ENCODE measurements at places on chromosomes 5 and 9. TPM values are rescaled to one million over a fixed set of nuclear protein-coding genes. Genes with fewer than 3 reads are reported as not detected.

Gene SPINK13
- not detected for total RNA-seq

GRCh38 chr5:37772255-37772654 is 67.6 kb downstream of the GDNF start:
- no peaks in the 10 kb centered on the region for H3K27me3 ChIP-seq
- no peaks in the 10 kb centered on the region for H3K4me1 ChIP-seq
- no peak overlapping the region for H3K4me3 ChIP-seq
- DNase-seq, result no peak

DNA sequence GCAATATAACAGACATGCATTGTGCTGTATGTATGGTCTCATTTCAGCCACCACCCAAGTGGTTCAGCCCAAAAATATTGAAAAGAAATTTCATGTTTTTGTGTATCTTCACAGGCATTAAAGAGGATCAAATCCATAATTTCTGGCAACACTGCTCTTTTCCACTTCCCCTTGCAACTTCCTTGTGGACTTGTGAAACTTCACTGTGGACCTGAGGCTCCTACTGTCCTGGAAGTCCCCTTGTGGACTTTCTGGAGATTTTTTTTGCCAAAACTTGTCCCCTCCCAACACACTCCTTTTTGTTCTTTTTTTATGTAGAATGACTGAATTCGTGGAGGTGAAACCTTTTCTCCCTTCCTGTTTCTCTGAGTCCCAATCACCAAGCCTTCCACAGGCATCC is 14.3 kb downstream of the OTULINL start:
- H3K4me3 ChIP-seq, result no peak overlapping the region
- DNase-seq, result no peak
- H3K36me3 ChIP-seq, result no peaks in the 10 kb centered on the region
- H3K27me3 ChIP-seq, result no peaks in the 10 kb centered on the region
- no peak overlapping the region for H3K27ac ChIP-seq

GRCh38 chr5:54063817-54064216 is 246.6 kb downstream of the ARL15 start:
- H3K4me3 ChIP-seq, result no peak overlapping the region
- no peaks in the 10 kb centered on the region for H3K4me1 ChIP-seq
- no peak overlapping the region for H3K27ac ChIP-seq
- no peaks in the 10 kb centered on the region for H3K36me3 ChIP-seq

Gene SHISAL2B
- 0.63 TPM for total RNA-seq

- H3K36me3 ChIP-seq, result peaks cover 12% of the 10 kb centered on the region
- DNase-seq, result no peak
- no peak overlapping the region for H3K27ac ChIP-seq
- H3K4me1 ChIP-seq, result peaks cover 15% of the 10 kb centered on the region
- H3K27me3 ChIP-seq, result no peaks in the 10 kb centered on the region
Observed at GRCh38 chr5:121974261-121974660, 12.5 kb downstream of the SRFBP1 start.
